ENCODE measurements at places on chromosomes 1 and 21.

DNA sequence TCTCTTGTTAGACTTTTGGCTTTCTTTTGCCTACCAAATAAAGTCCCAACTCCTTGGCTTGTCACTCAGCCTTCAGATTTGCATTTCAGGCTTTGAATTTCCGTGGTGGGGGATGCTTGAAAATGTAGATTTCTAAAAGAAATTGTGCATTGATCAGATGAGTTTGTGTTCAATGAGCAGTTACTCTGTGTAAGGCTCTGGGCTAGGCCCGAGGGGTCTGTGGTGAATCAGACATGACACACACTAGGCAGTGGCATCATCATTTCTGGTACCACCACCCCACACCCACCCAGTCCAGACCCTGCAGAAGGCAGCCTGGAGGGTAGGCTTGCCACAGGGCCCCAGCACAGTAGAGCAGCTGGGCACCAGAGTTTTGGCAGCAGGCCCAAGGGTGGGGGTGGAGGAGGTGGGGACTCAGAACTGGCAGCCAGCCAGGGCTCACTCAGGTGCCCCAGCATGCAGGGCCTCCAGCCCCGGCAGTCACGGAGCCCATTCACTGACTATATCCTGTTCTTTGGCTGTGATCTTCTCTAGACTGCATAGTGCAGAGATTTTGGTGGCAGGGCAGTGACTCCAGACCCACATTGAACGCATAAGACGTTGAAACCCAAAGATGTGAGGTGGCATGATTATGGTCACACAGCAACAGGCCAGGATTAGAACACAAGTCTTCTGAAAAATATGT, 97.2 kb upstream of the ARTN start:
- DNase-seq = no peak

DNA sequence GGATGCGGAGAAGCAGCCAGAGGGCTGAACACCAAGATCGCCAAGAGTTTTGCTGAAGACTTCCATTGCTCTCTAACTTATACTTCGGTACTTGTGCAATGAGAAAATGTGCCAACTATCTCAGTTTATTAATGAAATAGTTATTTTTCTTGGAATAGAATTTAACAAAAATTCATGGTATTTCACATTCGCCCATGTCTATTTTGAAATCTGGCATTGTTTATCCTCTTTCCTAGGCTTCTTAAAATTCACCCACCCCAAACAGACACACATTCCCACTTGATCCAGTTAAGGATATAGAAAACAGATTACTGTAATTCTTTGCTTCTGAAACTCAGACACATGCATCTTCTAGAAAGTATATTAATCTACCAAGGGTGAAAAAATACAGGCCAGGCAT, 56.3 kb upstream of the ADAMTS5 start:
- DNase-seq = no peak

- DNase-seq = no peak
Measured at GRCh38 chr1:28817133-28817532, 5.2 kb downstream of the OPRD1 start.

DNA sequence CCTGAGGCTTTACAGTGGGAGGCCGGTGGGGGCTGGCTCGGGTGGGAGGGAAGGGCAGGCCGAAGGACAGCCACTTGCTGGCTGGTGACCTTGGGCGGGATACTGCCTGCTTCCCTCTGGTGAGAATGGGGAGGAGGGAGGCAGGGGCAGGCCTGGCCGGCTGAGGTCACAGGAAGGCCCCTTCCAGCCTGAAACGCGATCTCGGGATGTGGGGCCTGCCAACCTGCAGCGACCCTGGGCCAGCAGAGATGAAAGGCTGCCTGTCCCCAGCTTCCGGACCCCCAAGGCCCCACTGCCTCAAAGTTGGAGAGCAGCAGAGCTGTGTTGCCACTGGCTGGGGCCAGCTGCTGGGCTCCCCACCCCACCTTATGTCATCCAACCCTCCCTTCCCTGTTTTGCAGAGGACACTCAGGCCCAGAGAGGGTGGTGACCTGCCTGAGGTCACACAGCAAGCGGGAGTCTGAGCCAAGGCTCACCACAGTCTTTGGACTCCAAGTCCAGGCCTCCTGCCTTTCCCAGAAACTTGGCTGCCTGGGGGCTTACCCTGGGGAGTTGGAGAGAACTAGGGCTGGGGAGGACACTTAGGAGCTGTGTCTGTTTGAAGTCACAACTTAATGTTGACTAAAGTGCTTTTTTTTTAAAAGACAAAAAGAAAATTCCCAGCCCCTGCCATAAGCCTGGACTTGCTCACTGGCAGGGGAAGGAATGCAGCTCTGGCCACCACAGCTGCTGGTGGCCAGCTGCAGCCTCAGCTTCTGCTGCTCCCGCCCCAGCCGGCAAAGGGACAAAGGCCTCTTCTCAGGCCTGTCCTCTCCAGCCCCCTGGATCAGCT, 14.8 kb upstream of the WASF2 start:
- DNase-seq = no peak

DNA sequence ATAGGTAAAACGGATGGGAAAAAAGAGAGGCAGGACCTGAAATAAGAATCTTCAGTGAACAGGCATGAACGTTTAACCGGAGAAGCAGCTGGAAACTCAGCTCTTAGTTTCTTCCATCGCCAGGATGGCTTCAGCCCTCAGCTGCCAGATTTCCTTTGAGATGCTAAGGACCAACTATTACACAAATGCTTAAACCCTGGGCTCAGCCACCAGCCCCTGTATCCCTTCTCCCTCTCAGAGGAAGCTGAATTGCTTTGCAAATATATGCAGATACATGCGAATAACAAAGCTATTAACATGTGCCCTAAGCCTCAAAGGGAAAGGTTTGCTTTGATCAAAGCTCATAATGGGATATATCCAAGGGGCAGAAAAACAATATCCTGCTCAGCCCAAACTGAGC, 515.1 kb downstream of the OMA1 start:
- DNase-seq = no peak

DNA sequence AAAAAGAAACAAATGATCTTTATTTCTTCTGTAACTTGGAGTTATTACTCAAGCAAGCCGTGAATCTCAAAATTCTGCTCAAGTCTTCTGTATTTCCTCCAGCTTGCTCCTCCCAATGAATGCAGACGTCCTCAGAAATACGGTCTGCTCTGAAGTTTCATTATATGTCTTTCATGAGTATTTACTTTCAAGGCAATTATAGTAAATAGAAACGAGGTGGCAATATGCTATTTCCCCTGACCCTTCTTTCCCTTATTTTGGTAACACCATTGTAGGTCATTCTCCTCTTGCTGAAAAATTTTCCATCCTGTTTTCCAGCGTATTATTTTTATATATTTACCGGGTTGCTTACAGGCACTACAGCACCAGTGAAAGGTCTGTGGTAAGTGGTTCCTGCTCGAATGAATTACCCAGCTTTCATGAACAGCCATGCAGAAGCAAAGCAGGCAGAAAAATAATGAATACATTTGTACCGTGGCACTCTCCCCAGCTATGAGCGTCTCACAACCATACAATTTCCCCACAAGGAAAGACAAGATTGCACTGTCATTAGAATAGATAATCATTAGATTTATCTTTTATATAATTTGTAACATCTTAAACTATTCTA, 350.9 kb upstream of the PKN2 start:
- DNase-seq = no peak

Data from bone marrow (tissue), 2 donors.